Nasal cavity respiratory epithelium epithelial cell of viscerocranial mucosa (primary cell): ENCODE measurements at places on chromosomes 13 and 19. TPM values are rescaled to one million over a fixed set of nuclear protein-coding genes. Genes with fewer than 3 reads are reported as not detected.

KLK2 gene
- not detected in 2 replicates for total RNA-seq

ZNF28 gene
- 57.1 and 73.3 TPM in 2 replicates for total RNA-seq

SPPL2B gene
- total RNA-seq, result 12.6 and 34.9 TPM in 2 replicates

CD37 gene
- total RNA-seq, result not detected in 2 replicates

CATSPERD gene
- not detected in 2 replicates for total RNA-seq

OLFM4 gene
- not detected in 2 replicates for total RNA-seq

ZNF416 gene
- total RNA-seq, result 8.5 and 12.5 TPM in 2 replicates

ICAM5 gene
- total RNA-seq, result 1.7 and 6.4 TPM in 2 replicates

SLC17A7 gene
- total RNA-seq, result 0.21 TPM in 1 of 2 replicates, not detected in the other

DNAJC15 gene
- 10.6 and 19.6 TPM in 2 replicates for total RNA-seq

UBAC2 gene
- total RNA-seq, result 53.7 and 65.8 TPM in 2 replicates

TPTE2 gene
- total RNA-seq, result not detected in 2 replicates

ZNF285 gene
- 4.4 and 8.2 TPM in 2 replicates for total RNA-seq

CLEC17A gene
- not detected in 2 replicates for total RNA-seq

CRX gene
- not detected in 2 replicates for total RNA-seq

IL11 gene
- total RNA-seq, result 0.34 and 1.6 TPM in 2 replicates

CYP2A7 gene
- not detected in 2 replicates for total RNA-seq

TMEM190 gene
- total RNA-seq, result not detected in 2 replicates

RYR1 gene
- 6.8 and 8.0 TPM in 2 replicates for total RNA-seq

ZNF709 gene
- 0.34 and 1.1 TPM in 2 replicates for total RNA-seq

LILRB5 gene
- not detected in 2 replicates for total RNA-seq

EDNRB gene
- not detected in 2 replicates for total RNA-seq

KLK10 gene
- total RNA-seq, result 36.2 and 66.0 TPM in 2 replicates

CEACAM4 gene
- total RNA-seq, result not detected in 2 replicates

KIR2DL4 gene
- total RNA-seq, result not detected in 2 replicates

SULT2A1 gene
- not detected in 2 replicates for total RNA-seq

PROZ gene
- total RNA-seq, result not detected in 2 replicates

ZNF177 gene
- total RNA-seq, result 0.68 and 2.3 TPM in 2 replicates

ONECUT3 gene
- under 0.01 TPM in 2 replicates for total RNA-seq

PBX4 gene
- 0.28 and 1.0 TPM in 2 replicates for total RNA-seq

PSG7 gene
- not detected in 2 replicates for total RNA-seq

VSTM2B gene
- total RNA-seq, result not detected in 2 replicates
